Aorta (tissue), 5 donors: ENCODE measurements at places on chromosomes 5 and 9. TPM values are rescaled to one million over a fixed set of nuclear protein-coding genes. Genes with fewer than 3 reads are reported as not detected.

DNA sequence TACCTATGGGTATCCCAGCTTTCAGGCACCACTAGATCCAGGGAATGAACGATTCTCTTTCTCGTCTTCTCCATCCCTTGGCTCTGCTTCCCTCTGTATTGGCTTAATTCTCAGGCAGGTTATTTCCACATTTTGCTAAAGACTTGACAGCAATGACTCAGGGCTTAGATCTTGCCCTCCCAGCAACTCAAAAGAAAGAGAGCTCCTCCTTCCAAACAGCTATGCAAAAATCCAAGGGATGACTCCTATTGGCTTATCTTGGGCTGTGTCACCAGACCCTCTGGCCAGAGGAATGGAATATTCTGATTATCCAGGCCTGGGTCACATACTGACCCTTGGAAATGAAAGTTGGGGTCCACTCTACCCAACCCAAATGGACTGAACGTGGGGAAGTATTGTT lies 270.2 kb downstream of the NTRK2 start:
- no peak for DNase-seq

DNA sequence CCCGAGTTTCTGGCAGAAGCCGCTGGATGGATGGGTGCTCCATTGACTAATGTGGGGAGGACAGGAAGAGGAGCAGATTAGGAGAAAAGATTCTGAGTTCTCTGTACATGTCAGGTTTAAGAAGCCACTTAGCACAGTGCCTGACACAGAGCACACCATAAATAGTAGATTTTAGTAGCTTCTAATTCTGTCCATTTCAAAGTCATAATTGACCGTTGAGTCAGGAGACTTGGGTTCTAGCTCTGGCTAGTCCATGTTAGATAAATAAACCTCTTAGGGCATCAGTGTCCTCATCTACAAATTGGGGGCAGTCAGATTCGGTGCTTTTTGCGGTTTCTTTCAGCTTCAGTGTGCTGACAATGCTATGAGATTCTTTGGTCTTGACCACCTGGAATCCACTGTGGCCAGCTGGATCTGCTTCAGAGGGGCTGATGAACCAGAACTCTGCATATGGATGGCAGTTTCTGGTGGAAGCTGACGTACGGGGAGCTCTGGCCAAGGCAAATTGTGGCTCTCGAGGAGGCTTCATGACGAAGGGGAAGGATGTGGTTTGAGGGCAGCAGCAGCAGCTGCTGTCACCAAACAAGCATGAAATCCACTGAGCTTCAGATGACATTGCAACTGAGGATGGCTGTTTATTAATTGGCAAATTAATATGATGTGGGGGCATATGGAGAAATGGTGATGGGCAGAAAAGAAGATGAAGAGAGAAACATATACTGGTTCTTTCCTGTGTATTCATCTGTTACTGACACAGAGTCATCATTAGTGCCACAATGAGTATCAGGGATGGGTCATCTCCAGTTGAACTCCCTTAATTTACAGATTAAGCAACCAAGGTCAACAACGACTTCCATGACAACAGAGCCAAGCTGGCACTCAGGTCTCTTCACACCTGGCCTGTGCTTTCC lies 134.4 kb downstream of the AOPEP start:
- no peak for DNase-seq

DNA sequence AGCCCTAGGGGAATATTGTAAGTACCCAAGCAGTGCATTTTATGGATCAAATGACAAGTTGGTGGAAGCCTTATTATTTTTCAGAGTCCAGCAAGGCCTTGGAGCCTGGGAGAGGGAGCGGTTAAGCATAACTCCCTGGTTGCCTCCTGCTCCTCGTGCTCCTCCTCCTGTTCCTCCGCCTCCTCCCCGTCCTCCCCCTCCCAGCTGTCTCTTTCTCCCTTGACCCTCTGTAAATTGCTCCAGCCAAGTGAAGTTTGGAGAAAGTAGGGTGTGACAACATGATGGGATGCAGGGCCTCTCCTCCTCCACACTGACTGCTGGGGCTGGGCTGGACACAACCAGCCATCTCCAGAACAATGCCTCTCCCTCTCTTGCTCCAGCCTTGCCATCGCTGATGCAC lies 586.9 kb downstream of the CCDC171 start:
- DNase-seq: no peak

DNA sequence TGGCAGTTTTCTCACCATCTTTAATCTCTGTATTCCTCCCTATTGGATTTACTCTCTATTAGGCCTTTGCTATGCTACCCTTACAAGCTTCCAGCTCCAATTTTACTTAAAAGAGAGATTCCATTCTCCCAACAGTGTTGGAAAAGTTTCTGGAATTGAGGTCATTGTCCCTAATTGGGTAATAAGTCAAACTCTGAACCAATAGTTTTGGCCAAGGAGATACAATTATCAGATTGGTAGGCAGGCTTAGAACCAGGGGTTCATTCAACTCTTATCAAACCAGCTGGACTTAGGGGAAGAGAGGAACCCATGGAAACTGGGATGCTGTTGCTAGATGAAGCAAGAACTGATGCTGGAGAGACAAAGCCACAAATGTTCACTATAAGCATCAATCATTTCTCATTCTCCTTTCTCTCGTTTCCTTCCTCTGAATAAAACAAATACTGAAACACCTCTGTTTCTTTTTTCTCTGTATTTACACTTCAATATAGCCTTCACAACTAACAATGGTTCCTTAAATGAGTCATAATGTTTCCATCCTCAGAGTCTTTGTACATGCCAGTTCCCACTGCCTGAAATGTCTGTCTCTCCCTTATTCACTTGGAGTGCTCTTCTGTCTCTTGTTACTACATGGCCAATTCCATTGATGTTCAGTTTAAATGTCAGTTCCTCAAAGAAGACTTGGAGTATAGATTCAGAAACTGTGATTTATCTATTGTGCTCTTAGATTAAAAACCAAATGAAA lies 587.3 kb downstream of the GABRG2 start:
- DNase-seq: no peak

GRCh38 chr9:101578378-101578777 lies 16.4 kb downstream of the PPP3R2 start:
- no peak for DNase-seq

- DNase-seq: no peak
These were observed 38.9 kb downstream of the CDH6 start for GRCh38 chr5:31232273-31232888.

- no peak for DNase-seq
These were observed 329.1 kb downstream of the TMEM38B start for GRCh38 chr9:106023455-106023854.

DNA sequence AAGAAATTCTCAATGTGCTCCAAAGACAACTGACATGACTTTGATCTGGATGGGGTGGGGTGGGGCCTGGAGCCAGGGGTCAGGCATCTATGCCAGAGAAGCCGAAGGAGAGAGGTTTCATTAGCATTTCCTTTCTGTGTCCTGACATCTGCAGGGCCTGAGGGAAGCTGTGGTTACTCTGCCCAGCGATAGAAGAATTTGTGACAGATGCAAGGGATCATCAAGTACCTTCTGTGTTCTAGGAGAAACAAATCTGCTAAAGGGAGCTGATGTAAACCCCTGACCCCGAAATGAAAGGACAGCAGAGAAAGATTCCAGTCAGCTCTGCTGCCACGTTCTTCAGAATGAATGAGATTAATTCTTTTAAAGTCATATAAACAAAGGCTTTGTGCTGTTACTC lies 335.7 kb downstream of the PRELID2 start:
- DNase-seq: no peak

DNA sequence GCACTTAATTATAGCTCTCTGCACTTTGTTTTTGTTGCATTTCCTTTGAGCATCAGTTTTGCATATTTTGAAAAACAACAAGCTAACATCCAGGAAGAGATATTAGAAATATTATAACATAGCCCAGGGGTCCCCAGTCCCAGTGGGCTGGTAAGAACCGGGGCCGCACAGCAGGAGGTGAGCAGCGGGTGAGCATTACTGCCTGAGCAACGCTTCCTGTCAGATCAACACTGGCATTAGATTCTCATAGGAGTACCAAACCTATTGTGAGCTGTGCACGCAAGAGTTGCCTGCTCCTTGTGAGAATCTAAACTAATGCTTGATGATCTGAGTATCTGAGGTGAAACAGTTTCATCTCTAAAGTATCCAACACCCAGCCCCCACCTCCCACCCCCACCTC lies 675.9 kb upstream of the ZNF608 start:
- no peak for DNase-seq

The PCDHA13 gene
- total RNA-seq: 0.16 TPM

The PCDHA7 gene
- total RNA-seq: 0.57 TPM

The FOXD4L4 gene
- total RNA-seq: 0.36 TPM

The RASGRF2 gene
- 17.4 TPM for total RNA-seq

The GNA14 gene
- total RNA-seq: 13.6 TPM

The IQGAP2 gene
- 27.0 TPM for total RNA-seq

The TAF1L gene
- total RNA-seq: 0.06 TPM

The TMC1 gene
- 0.62 TPM for total RNA-seq
